Central memory CD4-positive, alpha-beta T cell (primary cell): ENCODE measurements at places on chromosomes 3 and 15.

DNA sequence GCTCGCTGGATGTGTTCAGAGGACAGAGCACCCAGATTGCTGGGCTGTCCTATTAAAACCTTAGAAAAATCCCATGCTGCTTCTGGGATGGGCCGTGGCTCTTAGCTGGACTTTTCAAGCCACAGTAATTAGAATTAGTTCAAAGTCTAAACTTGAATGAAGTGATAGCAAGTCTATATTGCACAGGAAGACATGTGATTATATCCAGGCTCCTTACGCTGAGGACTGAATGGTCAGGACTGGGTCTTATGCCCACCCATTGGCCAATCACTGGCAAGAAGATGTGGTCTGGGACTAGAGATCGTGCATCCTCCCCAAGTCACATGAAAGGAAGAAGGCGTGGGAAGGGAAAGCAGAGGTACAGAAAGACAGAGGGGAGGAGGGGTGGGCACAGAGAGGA is 227.6 kb downstream of the FAM43A start:
- no peak for DNase-seq

GRCh38 chr3:134155446-134155845 is 95.2 kb downstream of the RYK start:
- DNase-seq: no peak

DNA sequence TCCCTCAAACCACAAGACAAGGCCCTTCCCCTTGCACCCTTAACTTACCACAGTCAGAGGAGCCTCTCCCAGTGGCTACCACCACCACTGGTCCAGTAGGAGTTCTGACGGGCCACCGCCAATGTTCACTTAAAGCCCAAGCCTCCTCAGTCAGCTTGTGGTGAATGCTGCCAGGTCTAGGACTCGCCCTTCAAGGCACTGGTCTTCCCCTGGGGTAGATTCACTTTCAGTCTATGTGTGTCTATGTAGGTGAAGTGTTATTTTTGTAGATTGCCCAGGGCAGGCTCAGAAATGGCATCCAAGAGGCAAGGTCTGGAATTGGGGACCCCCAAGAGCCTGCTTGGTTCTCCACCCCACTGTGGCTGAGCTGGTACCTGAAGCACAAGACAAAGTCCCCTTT is 15.4 kb upstream of the CASR start:
- DNase-seq: no peak

- DNase-seq: no peak
Measured at GRCh38 chr3:37384117-37384516, 209.7 kb upstream of the LRRFIP2 start.

DNA sequence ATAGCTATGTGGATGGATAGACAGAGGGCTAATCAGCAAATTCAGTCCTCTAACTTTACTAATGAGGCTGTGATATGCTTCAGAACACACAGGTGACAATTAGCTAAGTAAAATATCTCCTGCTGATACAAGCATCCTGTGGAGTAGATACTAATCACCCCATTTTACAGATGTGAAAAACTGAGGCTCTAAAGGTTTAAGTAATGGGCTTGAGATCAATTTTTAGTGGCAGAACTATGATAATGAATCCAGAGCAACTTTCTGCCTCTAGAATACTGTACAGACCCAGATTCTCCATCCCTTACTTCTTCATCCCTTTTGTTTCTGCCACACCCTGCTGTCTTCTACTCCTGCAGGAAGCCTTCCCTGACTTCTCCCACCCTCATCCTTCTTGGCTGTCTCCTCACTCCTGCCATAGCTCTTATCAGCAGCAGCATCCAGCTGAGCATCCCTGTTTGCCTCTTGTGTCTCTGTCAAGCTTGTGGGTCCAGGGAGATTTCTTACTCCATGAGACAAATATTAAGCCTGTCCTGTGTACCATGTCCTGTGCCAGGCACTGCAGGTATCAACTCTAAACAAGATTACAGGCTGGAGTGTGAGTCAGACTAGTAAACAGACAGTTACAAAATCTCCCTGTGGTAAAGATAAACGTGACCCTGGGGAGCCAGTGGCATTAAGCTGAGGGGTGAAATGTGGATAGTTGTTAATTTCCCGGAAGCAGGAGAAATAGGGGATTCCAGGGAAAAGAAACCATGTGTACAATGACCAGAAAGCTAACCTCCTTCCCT is 39.2 kb downstream of the SLC6A11 start:
- no peak for DNase-seq

DNA sequence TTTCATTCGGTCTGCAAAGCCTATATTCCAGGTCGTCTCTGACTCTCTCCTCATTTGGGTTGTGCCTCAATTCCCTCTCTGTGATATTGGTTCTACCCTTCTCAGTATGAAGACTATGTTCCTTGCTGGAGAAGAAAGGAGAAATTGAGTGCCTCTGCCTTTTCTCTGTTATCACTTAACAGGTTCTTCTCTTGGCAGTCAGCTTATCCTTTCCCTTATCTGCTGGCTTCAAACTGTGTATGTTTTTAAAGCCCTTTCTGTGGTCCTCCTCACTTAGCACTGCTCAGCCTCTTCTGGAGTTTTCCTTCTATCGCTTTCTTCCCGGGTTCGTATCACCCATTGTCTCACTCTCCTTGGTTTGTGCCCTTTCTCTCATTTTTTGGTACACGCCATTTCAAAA is 65.3 kb upstream of the FSTL1 start:
- no peak for DNase-seq

GRCh38 chr3:175983379-175983778 is 1124.2 kb downstream of the NAALADL2 start:
- DNase-seq: no peak

GRCh38 chr15:53837263-53837662 is 77.8 kb upstream of the WDR72 start:
- no peak for DNase-seq

DNA sequence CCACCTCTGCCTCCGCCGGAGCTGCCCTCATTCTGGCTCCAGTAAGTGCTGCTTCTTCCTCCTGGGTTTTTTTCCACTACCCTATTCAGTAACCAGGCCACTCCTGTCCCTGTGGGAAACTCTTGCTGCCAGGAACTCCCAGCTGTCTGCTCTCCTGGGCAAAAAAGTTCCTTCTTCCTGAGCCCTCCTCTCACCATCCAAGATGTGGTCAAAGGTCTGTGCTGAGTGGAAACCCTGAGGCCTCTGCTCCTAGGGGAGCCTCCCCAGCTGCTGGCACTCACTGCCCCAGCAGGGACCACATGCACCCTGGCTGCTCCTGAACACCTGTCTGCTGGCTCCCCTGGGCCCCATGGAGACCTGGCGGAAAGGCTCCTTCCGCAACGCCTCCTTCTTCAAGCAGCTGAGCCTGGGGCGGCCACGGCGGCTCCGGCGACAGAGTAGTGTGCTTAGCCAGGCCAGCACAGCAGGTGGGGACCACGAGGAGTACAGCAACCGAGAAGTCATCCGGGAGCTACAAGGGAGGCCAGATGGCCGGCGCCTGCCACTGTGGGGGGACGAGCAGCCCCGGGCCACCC is 454 bp downstream of the C15orf62 start:
- DNase-seq: no peak

- no peak for DNase-seq
Measured at GRCh38 chr3:31636049-31636448, 103.3 kb downstream of the STT3B start.

DNA sequence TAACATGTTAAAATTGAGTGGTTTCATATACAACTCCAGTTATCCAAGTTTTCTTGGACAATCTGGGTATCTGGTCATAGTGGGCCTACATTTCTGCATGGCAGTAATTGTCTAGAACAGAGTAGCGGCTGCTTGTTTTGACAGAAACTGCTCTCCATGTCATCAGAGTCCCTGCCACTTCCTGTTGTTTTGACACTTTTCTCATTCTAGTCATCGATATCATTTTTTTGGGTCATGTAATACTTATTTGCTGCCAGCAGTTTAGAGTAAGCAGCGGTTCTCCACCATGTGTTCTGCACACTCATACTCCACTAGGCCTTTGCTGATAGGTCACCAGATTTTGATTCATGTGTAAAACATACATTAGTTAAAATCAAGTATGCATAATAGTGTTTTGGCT is 81.5 kb downstream of the SLC25A26 start:
- DNase-seq: peak; percentile 82

- DNase-seq: no peak
Measured at GRCh38 chr3:54433846-54434245, 311.5 kb downstream of the CACNA2D3 start.

DNA sequence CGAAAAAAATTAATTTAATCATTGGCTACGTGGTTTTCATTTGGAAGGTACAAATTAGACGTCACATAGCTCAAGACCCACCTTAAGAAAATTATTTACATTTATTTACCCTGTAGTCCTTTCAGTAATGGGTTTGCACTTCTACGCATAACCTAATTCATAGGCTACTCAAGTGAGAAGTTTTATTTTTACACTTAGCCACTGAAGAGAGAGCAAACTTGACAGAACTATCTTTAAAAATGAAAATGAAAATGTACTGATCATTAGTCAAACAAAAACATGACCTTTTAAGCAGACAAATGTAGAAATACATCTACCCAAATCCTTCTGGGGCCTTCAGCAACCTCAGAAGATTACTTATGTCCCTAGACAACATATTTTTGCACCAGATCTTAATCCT is 269.4 kb upstream of the TTC14 start:
- DNase-seq: no peak

- no peak for DNase-seq
Measured at GRCh38 chr15:96334017-96334704, 3.7 kb downstream of the NR2F2 start.

DNA sequence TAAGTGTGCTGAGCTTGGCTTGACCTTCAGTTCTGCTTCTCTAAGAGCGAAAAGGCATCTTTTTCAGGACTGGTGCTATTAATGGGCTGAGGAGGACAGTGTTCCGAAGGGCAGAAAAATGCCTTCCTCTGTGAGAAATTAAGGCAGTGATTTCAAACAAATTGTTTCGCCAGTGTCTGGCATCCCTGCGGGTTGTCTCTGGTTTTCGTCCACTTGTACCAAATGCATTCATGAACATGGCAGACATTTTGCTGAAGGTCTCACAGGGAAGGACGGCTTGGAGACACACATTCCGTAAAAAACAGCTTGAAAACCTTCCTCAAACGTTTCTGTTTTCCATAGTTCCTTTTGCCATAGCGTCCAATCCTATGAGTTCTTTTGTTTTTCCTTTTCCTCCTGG is 57.1 kb downstream of the CEMIP start:
- no peak for DNase-seq

DNA sequence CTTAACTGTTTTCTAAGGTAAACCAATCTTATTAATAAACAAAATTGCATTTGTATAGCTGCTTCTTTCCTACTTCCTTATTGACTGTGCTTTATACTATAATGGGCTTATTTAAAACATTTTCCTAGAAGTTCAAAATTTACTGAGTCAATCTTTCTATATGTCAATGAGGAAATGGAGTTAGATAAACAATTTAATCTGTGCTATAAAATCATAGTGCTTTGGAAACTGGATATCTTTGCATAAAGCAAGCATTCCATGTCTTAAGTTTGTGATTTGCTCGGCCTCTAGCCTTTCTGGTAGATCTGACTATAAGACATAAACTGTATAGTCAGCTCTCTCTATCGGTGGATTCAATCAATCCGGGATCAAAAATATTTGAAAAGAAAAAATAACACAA is 99.6 kb downstream of the NEDD4 start:
- DNase-seq: no peak

- DNase-seq: no peak
Measured at GRCh38 chr3:126294211-126294808, 62.9 kb downstream of the KLF15 start.

GRCh38 chr3:9409981-9410854 is 12.8 kb downstream of the SETD5 start:
- no peak for DNase-seq

GRCh38 chr15:89621547-89621946 is 33.7 kb downstream of the KIF7 start:
- DNase-seq: no peak

DNA sequence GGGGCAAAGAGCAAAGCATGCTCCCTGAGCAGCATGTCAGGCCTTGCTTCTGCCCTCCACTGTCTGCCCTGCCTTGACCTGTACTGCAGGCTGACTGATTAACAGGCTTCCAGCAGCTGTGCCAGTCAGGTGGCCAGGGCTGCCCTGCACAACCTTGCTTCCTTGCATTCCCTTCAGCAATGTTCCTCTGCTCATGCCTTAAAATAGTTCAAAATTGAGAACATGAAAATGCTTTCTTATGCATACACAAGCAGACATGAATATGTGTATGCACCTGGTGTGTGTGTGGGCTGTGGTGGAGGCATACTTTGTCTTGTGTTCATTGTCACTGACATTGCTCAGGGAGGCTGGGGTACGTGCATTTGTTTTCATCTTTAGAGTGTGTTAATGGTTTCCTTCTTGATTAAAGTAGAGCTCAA is 1.2 kb upstream of the SLC22A13 start:
- no peak for DNase-seq

GRCh38 chr3:3666664-3667063 is 132.6 kb upstream of the LRRN1 start:
- DNase-seq: no peak

DNA sequence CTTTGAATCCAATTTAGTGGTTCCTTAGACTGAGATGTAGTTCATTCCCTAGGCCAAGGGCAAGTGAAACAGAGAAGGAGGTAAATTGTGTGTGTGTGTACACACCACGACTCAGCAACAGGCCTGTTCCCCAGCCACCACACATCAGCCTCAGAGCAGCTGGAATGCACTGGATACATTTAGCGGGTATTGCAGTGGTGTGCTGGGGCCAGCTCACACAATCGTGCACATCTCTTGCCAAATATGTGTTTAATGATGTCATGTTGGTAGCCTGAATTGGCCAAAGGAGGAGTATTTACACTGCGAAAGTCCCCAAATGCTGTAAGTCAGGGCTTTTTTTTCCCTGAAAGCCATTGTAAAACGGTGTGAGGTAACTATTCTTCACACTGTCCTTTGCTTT is 82.3 kb downstream of the RBPMS2 start:
- DNase-seq: no peak

DNA sequence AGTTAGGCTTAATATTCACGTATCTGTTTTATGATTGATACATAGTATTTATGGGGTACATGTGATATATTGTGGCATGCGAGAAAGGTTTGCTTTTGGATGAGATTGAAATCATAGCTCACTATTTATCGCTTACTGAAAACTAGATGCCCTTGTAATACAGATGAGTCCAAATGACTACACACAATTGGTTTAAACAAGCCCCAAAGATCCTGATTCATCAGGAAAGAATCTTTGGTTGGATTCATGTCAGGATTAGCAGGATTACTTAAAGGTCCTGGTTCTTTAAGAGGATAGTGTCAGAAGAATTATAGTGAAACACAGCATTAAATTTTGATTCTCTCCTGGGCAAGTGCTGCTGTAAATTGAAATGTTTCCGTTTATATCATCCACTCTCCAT is 18.6 kb upstream of the AADAC start:
- DNase-seq: no peak
